Posterior cingulate gyrus (tissue), 11 donors: ENCODE measurements at places on chromosomes 7 and 10.

- no peak for DNase-seq
These were observed 10.9 kb downstream of the PDZD8 start for GRCh38 chr10:117364110-117364960.

GRCh38 chr7:132347858-132348257 lies 228.4 kb downstream of the PLXNA4 start:
- DNase-seq: no peak

DNA sequence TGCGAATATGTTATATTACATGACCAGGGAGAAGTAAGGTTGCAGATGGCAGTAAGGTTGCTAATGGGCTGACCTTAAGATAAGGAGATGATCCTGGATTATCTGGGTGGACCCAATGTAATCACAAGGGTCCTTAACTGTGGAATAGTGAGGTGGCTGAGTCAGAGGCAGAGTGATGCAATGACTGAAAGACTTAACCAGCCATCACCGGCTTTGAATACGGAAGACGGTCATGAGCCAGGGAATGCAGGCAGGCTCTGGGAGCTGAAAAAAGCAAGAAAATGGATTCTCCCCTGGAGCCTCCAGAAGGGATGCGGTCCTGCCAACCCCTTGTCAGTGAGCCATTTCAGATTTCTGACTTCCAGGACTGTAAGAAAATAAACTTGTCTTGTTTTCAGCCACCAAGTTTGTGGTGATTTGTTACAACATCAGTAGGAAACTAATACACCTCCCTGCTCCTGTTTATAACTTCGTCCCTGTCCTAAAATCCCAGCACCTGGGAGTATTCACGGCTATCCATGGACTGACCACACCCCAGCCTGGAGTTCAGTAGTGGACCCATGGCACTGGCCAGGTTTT lies 4.6 kb upstream of the C10orf95 start:
- no peak for DNase-seq

GRCh38 chr10:113131613-113132261 lies 181.7 kb downstream of the TCF7L2 start:
- DNase-seq: no peak

GRCh38 chr10:21668831-21669230 lies 134.8 kb downstream of the MLLT10 start:
- DNase-seq: no peak

DNA sequence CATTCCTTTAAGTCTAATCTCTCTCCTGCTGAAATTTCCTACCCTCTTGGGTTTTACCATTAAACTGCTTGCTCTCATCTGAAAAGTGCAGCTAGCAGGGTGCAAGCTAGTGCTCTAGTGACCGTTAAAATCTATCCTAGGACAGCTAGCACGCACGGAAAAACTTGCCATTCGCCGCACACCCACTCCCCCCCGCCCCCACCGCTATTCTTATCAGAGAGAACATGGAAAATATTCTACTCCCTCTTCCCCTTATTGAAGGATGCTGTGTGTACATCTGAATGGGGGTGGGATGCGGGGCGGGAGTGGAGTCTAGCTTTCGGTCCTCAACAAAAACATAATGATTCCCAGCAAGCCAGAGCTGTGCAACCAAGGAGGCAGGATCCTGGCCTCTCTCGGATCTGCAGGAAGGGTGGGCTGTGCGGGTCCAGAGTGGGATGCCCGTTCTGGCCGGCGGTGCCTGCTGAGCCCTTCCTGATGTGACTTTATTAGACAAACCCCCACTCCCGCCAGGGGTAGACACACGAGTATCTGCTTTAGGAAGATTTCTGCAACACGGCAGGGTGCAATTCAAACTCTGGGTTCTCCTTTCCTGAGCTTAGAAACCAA lies 1.1 kb upstream of the ADRA2A start:
- DNase-seq: no peak
